ENCODE measurements at places on chromosomes 6 and 20. TPM values are rescaled to one million over a fixed set of nuclear protein-coding genes. Genes with fewer than 3 reads are reported as not detected.

The CTSZ gene
- total RNA-seq, result 272 TPM

The GLYATL3 gene
- total RNA-seq, result not detected

The RSPO3 gene
- 12.0 TPM for total RNA-seq

The DDX43 gene
- total RNA-seq, result 1.6 TPM

GRCh38 chr6:151482290-151482689 is 11.5 kb upstream of the CCDC170 start:
- no peak for DNase-seq

DNA sequence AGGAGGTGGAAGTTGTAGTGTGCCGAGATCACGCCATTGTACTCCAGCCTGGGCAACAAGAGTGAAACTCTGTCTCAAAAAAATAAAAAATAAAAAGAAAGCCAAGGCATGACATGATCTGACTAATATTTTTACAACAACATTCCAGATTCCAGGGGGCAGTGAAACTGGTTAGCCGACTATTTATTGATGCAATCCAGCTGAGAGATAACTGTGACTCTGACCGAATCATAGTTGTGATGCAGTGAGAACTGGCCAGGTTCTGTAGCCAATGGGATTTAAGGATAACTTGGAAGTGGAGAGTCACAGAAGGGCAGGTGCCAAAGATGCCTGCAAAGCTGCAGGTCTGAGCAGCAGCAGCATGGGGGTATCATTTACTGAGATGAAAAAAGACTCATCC is 82.9 kb upstream of the TSHZ2 start:
- no peak for DNase-seq

- no peak for DNase-seq
These were observed 57.3 kb upstream of the LAMP5 start for GRCh38 chr20:9457136-9457535.

- DNase-seq, result no peak
These were observed 293.3 kb downstream of the PACRG start for GRCh38 chr6:163021054-163021453.

All from mucosa of descending colon (tissue), 3 donors.